ENCODE measurements at places on chromosomes 1 and 21.

DNA sequence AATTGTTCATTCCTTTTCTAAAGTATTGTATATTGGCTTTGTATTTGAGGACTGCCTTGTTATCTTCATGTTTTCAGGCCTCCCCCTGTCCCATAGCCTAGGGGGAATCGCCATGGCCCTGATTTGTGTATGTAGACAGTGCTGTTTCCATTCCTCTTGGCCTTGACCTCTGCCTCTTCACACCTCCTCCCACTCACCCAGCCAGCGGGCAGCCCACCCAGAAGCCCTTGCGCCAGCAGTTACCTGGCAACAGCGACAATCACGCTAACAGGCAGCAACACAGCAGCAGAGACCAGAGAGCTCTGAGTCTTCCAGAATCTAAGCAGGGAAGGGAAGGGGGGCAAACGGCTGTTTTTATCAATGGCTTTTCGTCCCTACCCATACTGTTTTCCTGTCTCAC, 50.0 kb upstream of the NPL start:
- DNase-seq: no peak

DNA sequence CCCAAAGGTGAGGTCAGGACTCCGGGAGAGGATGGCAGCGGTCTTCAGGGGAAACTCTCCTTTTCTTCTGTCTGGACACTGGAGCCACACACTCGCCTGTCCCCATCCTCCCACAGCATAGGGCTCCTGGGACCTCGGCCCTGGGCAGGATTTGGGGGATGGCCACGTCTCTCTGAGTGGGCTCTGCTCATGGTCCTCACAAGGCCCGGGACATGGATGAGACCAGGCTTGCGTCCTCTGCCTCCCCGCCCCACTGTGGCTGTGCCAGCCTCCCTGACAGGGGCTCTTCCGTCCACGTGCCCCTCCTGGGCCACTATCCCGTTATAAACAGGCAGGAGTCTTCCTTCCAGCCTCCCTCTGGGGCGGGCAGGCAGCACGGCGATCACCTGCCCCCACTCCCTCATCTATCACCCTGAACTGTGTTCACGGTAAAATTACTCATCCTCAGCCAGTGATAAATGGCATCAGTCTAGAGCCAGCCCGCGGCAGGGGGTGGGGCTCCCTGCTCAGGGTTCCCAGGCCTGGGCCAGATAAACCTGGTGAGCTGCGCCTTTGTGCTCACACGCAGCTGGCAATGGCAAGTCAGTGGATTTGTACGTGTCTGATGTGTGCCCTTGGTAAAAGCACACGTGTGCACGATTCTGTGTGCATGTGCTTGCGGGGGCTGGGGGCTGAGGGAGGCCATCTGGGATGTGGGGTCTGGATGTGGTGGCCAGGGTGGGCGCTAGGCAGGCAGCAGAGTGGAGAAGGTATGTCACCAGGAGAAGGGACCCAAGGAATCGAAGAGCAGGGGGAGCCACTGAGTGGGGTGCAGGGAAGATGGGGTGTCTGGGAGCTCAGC, 12.6 kb upstream of the SAMD11 start:
- DNase-seq: no peak

GRCh38 chr1:24901791-24902470, 28.1 kb downstream of the RUNX3 start:
- DNase-seq: no peak

GRCh38 chr1:29860056-29860455, 623.7 kb downstream of the PTPRU start:
- no peak for DNase-seq

- no peak for DNase-seq
Measured at GRCh38 chr1:224582041-224582440, 34.1 kb upstream of the CNIH3 start.

- no peak for DNase-seq
Measured at GRCh38 chr1:111965781-111966443, 23.6 kb downstream of the KCND3 start.

- no peak for DNase-seq
Measured at GRCh38 chr1:205073511-205073910, 10.7 kb downstream of the TMEM81 start.

DNA sequence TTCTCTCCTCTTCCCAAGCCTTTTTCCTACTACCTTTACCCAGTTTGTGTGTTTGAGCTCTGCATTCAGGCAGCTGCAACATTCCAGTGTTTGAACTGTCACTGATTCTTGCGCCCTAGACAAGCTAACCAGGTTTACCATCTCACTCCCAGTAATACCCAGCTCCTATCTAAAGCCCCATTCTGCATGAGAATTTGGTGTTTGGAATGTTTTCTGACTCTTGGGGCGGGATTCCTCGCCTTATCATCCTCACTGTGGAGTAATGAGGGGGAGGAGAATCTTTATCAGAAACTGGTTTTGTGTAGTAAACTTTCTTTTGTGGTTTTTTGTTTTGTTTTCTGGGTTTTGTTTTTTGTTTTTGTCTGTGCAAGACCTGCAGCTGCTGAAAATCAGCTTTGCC, 36.5 kb downstream of the NCF2 start:
- no peak for DNase-seq

- DNase-seq: no peak
Measured at GRCh38 chr1:152005360-152005912, 11.8 kb upstream of the S100A10 start.

DNA sequence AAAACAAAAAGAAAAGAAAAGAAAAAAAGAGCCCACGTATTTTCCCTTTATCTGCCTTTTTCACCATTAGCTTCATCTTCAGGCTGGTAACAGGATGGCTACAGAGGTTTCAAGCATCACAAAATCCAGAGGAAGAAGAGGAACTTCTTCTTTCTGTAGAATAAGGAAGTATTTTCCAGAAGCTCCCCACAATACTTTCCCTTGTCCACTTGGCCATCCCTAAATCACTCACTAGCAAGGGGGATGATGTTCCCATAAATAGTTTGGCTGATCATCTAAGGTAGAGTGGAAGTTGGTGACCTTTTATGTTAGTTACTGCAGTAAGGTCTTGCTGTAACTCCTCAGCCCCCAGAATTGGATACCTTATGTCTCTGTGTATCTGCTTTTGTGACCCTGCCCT, 45.1 kb upstream of the RNF11 start:
- peak; percentile 9 for DNase-seq

DNA sequence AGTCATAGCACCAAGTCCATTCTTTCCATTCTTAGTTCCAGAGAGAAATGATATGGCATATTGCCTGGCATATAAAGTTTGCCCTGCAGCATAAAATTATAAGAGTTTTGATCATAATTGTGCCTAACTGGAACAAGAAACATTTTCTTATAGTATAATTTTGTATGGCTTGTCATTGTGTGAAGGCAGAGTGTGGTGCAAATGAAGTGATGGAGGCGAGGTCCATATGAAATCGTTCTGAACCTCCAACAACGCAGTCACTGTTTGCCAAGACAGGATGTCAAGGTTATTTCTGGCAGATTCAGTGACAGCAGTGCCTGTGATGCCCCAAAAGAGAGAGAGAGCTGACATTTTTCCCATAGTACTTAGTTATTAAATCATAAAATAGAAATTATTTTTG, 584.0 kb downstream of the ADGRL2 start:
- DNase-seq: no peak

DNA sequence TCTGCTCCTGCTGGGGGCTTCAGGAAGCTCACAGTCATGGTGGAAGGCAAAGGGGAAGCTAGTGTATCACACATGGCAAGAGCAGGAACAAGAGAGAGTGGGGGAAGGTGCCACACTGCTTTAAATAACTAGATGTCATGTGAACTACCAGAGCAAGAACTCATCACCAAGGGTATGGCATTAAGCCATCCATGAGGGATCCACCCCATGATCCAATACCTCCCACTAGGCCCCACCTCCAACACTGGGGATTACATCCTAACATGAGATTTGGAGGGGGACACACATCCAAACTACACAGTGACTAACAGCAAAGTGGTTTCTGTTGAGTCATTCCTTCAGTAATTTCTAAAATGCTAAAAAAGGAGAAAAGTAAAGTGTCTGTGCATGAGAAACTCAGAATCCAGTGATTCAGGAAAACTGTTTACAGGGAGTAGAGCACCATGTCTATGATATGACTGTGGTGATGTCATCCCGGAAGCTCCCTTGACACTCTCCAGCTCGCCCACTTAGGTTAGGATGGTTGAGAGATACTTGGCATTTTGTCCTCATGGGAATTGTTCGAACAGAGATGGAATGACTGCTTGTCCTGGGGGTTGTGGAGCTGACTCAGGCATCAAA, 50.3 kb downstream of the CHD1L start:
- no peak for DNase-seq

GRCh38 chr1:152141971-152142584, 16.9 kb downstream of the RPTN start:
- peak; percentile 80 for DNase-seq

- no peak for DNase-seq
Measured at GRCh38 chr1:201593200-201593921, 54.4 kb downstream of the NAV1 start.

- DNase-seq: no peak
Measured at GRCh38 chr1:158024737-158025136, 31.3 kb downstream of the KIRREL1 start.

DNA sequence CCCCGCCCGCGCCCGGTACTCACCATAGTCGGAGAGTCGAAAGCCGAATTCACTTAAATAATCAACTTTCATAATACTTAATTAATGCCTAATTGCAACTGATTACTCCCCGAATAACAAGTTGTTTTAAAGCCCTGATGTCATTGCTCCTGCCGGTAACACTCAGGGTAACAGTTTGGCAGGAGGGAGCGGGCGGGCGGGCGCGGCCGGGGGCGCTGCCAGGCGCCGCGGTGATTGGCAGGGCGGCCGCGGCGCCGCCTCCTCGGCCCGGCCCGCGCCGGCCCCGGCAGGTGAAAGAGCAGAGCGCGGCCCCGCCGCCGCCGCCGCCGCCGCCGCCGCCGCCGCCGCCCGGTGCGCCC, 102.2 kb downstream of the CASZ1 start:
- no peak for DNase-seq

- DNase-seq: no peak
Measured at GRCh38 chr21:16872616-16873015, 640.2 kb upstream of the CXADR start.

GRCh38 chr1:74012583-74012982, 185.4 kb downstream of the LRRIQ3 start:
- DNase-seq: no peak

GRCh38 chr1:209062081-209062620, 521.4 kb upstream of the CAMK1G start:
- no peak for DNase-seq

DNA sequence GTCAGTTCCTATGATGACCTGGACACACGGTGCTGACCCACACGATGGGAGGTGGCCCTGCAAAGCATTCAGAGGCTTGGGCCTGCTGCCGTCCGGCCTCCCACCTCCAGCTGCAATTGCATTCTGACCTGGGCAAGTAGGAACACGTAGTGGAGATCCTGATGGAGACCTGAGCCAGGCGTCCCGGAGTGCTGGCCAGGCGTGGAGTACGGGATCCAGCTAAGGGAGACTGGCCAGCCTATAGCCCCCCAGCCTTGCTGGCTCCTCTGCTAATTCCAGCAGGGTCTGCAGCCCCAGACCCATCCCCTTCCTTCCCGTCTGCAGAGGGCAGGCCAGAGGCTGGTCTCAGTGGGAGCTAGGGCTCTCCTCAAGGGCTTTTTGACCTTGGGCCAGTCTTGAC, 11.2 kb downstream of the CD46 start:
- DNase-seq: no peak

DNA sequence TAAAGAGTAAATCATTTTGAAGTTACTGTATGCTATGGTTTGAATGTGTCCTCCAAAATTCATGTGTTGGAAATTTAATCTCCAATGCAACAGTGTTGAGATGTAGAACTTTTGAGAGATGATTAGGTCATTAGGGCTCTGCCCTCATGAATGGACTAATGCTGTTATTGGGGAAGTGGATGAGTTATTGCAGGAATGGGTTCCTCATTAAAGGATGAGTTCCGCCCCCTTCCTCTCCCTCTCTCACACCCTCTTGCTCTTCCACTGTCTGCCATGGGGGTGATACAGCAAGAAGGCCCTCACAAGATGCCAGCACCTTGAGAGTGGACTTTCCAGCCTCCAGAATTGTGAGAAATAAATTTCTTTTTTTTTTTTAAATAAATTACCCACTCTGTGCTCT, 97.6 kb downstream of the ATP1A1 start:
- no peak for DNase-seq

DNA sequence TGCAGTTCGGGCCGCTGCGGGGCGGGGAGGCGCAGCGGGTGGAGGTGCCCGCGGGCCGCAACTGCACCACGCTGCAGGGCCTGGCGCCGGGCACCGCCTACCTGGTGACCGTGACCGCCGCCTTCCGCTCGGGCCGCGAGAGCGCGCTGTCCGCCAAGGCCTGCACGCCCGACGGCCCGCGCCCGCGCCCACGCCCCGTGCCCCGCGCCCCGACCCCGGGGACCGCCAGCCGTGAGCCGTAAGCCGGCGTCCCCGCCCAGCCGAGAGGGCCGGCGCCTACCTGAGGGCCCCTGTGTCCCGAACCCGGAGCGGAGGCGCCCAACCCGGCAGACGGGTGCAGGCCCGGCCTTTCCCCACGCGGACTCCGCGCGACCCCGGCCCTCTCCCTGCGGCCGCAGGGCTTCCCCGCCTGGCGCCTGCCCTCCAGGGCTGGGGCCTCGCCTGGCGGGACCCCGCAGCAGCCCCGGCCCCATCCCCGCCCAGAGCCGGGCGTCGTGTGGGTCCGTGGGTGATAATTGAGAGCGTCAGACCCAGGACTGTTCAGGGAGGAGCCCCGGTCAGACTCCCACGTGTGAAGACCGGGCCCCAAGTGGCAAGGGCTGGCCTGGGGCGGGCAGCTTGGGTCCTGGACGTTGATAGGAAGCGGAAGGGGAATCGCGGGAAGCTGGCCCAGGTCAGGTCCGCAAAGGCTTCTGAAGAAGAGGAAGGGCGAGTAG, 4.2 kb downstream of the VWA1 start:
- no peak for DNase-seq

- DNase-seq: no peak
Measured at GRCh38 chr1:157030728-157031127, 14.8 kb downstream of the ARHGEF11 start.

- DNase-seq: no peak
Measured at GRCh38 chr1:243508303-243508713, 252.5 kb downstream of the SDCCAG8 start.

DNA sequence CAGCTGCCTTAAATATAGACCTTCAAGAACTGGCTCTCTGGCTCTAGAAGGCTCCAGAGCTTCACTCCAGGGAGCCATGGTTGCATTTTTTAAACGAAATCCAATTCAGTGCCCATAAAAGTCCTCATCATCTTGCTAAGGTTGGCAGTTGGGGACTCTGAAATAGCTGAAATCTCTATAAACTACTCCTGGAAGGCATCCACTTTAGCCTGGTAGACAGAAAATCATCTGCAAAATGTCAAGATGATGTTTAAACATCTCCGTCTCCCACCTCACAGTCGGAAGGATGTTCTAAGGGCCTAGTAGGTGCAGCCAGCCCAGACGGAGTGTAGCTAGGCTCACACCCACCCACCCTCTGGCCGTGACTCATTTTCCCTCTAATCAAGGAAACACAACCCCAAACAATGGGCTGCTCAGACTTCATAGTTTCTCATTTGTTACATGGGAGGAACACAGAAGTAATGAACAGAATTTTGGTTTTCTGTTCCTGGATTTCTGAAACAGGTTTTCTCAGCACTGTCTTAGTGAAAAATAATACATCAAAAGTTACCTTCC, 235.4 kb upstream of the KAZN start:
- DNase-seq: no peak
